Left renal cortex interstitium (tissue), 4 donors: ENCODE measurements at places on chromosomes 6 and 20. TPM values are rescaled to one million over a fixed set of nuclear protein-coding genes. Genes with fewer than 3 reads are reported as not detected.

SNAI1 gene
- polyA plus RNA-seq, result 18.5 TPM

EYA2 gene
- polyA plus RNA-seq, result 0.61 TPM

WFDC12 gene
- not detected for polyA plus RNA-seq

FAM184A gene
- 10.6 TPM for polyA plus RNA-seq

ZNF184 gene
- polyA plus RNA-seq, result 15.3 TPM

TP53TG5 gene
- 2.2 TPM for polyA plus RNA-seq

ANKRD66 gene
- polyA plus RNA-seq, result 0.06 TPM

TRERF1 gene
- polyA plus RNA-seq, result 16.3 TPM

OTOR gene
- polyA plus RNA-seq, result not detected

MPIG6B gene
- polyA plus RNA-seq, result 1.3 TPM

PKHD1 gene
- polyA plus RNA-seq, result 27.9 TPM

PNLDC1 gene
- 0.24 TPM for polyA plus RNA-seq

SIRPB1 gene
- polyA plus RNA-seq, result 1.7 TPM

HLA-DQA1 gene
- 3.9 TPM for polyA plus RNA-seq

PSORS1C1 gene
- 0.34 TPM for polyA plus RNA-seq

UBE2C gene
- polyA plus RNA-seq, result 76.9 TPM

IL20RA gene
- 1.4 TPM for polyA plus RNA-seq

FOXC1 gene
- polyA plus RNA-seq, result 79.4 TPM

OR2H1 gene
- polyA plus RNA-seq, result not detected
